ENCODE measurements at places on chromosomes 4 and X. TPM values are rescaled to one million over a fixed set of nuclear protein-coding genes. Genes with fewer than 3 reads are reported as not detected.

The TLR6 gene
- total RNA-seq = 7.7 TPM

GRCh38 chr4:124943145-124943889, 230.8 kb upstream of the ANKRD50 start:
- no peak for DNase-seq
- no peaks in the 10 kb centered on the region for H3K36me3 ChIP-seq
- H3K4me1 ChIP-seq = no peaks in the 10 kb centered on the region
- no peak overlapping the region for H3K4me3 ChIP-seq
- H3K27ac ChIP-seq = no peak overlapping the region

GRCh38 chrX:72367516-72367915, 61.8 kb upstream of the CITED1 start:
- H3K27ac ChIP-seq = no peak overlapping the region
- H3K27me3 ChIP-seq = no peaks in the 10 kb centered on the region
- no peaks in the 10 kb centered on the region for H3K36me3 ChIP-seq
- no peak overlapping the region for H3K4me3 ChIP-seq
- DNase-seq = no peak
- no peaks in the 10 kb centered on the region for H3K4me1 ChIP-seq

DNA sequence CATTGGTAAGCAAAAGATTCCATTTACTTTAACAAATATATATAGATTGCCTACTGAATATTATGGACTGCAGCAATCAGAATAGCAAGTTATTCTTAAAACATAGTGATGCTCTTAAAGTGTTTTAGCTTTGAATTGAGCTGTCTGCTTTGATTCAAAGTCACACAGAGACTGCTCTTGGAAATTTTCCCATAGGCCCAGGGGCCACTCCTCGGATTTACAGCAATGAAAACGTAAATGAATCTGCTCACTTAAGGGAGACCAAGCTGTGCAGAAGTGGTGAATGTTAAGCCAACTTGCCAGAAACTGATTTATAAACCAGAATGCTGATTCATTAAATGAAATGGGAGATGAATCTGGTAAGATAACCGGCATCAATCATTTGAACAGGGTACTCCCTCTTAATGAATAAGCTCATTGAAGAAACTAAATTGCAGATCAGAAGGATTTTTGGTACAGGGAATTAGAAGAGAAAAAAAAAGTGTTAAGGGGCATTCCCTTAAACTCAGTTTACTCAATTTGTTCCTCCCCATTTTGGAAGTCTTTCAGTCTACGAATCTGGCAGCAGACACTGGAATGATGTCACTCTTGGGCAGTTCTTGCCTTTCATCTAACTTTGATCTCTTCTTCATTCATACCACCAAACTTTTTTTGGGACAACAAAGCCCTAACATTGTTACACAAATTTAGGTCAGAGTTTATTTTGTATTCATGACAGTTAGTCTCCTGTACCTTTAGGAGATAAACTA, 363.3 kb upstream of the MAGEB2 start:
- H3K27ac ChIP-seq = no peak overlapping the region
- H3K4me3 ChIP-seq = no peak overlapping the region
- DNase-seq = no peak

DNA sequence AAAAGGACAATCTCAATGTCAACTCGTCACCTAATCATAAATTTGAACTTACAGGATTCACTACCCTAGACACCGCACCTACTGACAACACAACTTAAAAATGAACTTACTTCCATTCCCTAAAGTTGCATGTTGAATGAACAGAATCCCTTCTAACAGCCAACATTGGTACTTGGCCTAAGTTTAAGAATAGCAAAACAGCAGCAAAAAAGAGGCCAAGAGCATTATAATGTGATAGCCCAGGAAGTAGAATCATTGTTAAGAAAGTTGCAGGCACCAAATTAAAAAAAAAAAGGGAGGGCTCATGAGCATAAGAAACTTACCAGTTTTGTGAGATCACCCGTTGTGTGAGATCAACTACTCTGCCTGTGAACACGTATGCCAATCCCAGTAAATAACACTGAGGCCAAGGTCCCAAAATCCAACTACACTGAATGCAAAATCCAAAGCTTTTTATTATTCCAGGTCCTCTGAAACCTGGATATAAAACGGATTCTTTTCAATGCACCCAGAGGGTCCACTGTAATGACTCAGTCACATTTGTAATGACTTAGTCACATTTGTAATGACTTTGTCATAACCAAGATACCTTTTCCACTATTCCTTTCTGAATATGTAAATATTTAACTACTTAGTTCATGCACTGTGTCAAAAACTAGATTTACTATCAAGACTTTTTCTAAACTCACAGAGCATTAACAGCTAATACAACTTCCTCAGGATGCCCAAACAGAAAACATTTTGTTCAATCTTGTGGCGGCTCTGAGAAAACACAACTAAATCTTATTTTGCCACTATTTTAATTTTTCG, 6.8 kb downstream of the HNRNPDL start:
- peaks cover 45% of the 10 kb centered on the region for H3K36me3 ChIP-seq
- no peaks in the 10 kb centered on the region for H3K27me3 ChIP-seq
- peaks cover 34% of the 10 kb centered on the region for H3K4me1 ChIP-seq
- no peak overlapping the region for H3K27ac ChIP-seq
- DNase-seq = no peak

GRCh38 chr4:188911199-188911598, 772.0 kb downstream of the TRIML1 start:
- DNase-seq = no peak
- no peaks in the 10 kb centered on the region for H3K36me3 ChIP-seq
- no peaks in the 10 kb centered on the region for H3K27me3 ChIP-seq

The EIF4E gene
- 62.5 TPM for total RNA-seq

The FGFRL1 gene
- 22.4 TPM for total RNA-seq

GRCh38 chr4:90876296-90876695, 749.1 kb downstream of the CCSER1 start:
- H3K4me3 ChIP-seq = no peak overlapping the region
- no peak for DNase-seq
- H3K4me1 ChIP-seq = no peaks in the 10 kb centered on the region
- H3K27me3 ChIP-seq = no peaks in the 10 kb centered on the region

DNA sequence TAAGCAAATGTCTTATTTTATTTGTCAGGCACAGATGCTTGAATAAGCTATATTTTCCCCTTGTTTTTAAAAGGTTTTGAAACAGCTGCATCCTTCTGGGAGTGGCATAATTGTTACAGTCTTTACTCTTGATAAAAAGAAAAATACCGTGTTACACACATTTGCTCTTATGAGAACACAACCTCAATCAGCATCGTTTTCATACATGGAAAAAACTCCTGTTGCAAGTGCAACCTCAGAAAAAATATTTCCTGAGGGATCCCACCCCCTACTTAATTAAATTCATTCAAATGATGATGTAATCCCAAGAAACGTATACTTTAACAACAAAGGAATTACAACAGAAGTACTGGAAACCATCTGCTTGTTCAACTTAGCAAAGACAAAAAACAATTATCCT, 58.6 kb downstream of the SMAD1 start:
- H3K4me3 ChIP-seq = no peak overlapping the region
- DNase-seq = no peak
- no peaks in the 10 kb centered on the region for H3K36me3 ChIP-seq
- no peaks in the 10 kb centered on the region for H3K4me1 ChIP-seq

DNA sequence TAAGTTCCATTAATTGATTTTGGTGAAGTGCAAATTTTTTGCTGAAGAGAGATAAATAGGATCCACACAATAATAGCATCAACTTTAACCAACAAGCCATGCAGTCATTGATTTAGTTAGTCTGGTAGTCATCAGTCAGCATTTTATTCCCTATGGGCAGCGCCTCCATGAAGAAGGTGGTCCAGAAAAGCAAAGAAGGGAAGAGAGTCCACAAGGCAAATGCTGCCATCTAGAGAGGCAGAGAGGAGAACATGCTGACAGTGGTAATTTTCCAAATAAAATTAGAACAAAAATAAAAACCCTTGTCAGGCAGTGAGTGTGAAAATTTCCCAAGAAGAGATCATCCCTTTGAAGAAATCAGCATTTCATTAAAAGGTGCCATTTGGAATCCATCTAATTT, 366.7 kb upstream of the FAM241A start:
- H3K4me1 ChIP-seq = no peaks in the 10 kb centered on the region
- H3K27ac ChIP-seq = no peak overlapping the region
- DNase-seq = no peak

The ARHGAP6 gene
- total RNA-seq = not detected

The SMIM43 gene
- total RNA-seq = not detected

The C4orf50 gene
- total RNA-seq = 0.25 TPM

DNA sequence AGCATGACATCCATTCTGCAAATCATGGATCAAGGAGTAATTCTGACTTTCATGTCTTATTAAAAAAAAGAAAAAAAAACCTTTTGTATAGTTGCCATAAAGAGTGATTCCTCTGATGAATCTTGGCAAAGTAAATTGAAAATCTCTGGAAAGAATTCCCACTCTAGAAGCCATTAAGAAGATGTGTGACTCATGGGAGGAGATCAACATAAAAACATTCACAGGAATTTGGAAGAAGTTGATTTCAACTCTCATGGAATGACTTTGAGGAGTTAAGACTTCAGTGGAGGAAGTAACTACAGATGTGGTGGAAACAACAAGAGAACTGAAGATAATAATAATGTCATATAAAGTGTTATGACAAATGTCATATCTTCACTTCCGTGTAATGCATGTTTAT, 204.2 kb downstream of the PABPC4L start:
- no peaks in the 10 kb centered on the region for H3K4me1 ChIP-seq
- no peak overlapping the region for H3K4me3 ChIP-seq
- no peak overlapping the region for H3K27ac ChIP-seq
- no peaks in the 10 kb centered on the region for H3K27me3 ChIP-seq

The MAGED4B gene
- 15.5 TPM for total RNA-seq

The BEX5 gene
- total RNA-seq = 7.4 TPM

GRCh38 chr4:140695483-140695882, 60.7 kb downstream of the TBC1D9 start:
- H3K27ac ChIP-seq = no peak overlapping the region
- H3K4me1 ChIP-seq = no peaks in the 10 kb centered on the region
- no peaks in the 10 kb centered on the region for H3K36me3 ChIP-seq
- H3K4me3 ChIP-seq = no peak overlapping the region
- no peak for DNase-seq
- H3K27me3 ChIP-seq = no peaks in the 10 kb centered on the region

The IL21 gene
- total RNA-seq = not detected

- no peak for DNase-seq
- no peak overlapping the region for H3K4me3 ChIP-seq
- no peaks in the 10 kb centered on the region for H3K36me3 ChIP-seq
- no peaks in the 10 kb centered on the region for H3K4me1 ChIP-seq
- H3K27me3 ChIP-seq = no peaks in the 10 kb centered on the region
Measured at GRCh38 chrX:123199338-123199737, 15.3 kb downstream of the GRIA3 start.

DNA sequence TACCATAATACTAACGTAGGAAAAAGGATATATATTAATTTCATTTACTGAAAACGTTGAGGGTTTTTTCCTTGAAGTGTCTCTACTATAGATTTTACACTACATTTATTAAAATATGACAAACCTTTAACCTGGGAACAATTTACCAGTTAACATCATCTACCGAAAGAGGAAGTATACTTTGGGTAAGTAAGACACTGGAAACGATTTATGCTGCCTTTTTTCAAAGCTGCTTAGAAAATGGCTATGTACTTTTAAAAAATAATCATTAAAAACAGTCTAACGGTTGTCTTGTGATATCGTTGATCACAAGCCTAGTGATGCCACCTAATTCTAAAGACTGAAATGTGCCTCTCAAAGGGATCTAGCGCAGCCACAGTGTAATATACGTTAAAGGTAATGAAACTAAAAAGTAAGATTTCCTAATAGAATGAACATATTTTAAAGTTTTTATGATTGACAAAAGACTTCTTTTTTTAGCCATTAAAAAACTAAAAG, 50.4 kb downstream of the STX18 start:
- H3K4me3 ChIP-seq = no peak overlapping the region
- peaks cover 5% of the 10 kb centered on the region for H3K4me1 ChIP-seq
- no peak overlapping the region for H3K27ac ChIP-seq

- no peak overlapping the region for H3K4me3 ChIP-seq
- peaks cover 3% of the 10 kb centered on the region for H3K27me3 ChIP-seq
- H3K27ac ChIP-seq = no peak overlapping the region
- DNase-seq = no peak
- H3K36me3 ChIP-seq = no peaks in the 10 kb centered on the region
- H3K4me1 ChIP-seq = no peaks in the 10 kb centered on the region
Measured at GRCh38 chr4:114688059-114688458, 89.5 kb downstream of the UGT8 start.

Measured in CD4-positive, alpha-beta memory T cell (primary cell).